Stimulated activated memory B cell treated with anti-CD40 and anti-IgM and Interleukin-4, amounts not matched to agents 10 μg/mL and 1 μg/mL and 100 μg/mL, for 72 hours (primary cell): ENCODE measurements at places on chromosomes 5 and 9.

- ATAC-seq = no peak
Measured at GRCh38 chr5:73417303-73418034, 31.1 kb downstream of the FOXD1 start.

DNA sequence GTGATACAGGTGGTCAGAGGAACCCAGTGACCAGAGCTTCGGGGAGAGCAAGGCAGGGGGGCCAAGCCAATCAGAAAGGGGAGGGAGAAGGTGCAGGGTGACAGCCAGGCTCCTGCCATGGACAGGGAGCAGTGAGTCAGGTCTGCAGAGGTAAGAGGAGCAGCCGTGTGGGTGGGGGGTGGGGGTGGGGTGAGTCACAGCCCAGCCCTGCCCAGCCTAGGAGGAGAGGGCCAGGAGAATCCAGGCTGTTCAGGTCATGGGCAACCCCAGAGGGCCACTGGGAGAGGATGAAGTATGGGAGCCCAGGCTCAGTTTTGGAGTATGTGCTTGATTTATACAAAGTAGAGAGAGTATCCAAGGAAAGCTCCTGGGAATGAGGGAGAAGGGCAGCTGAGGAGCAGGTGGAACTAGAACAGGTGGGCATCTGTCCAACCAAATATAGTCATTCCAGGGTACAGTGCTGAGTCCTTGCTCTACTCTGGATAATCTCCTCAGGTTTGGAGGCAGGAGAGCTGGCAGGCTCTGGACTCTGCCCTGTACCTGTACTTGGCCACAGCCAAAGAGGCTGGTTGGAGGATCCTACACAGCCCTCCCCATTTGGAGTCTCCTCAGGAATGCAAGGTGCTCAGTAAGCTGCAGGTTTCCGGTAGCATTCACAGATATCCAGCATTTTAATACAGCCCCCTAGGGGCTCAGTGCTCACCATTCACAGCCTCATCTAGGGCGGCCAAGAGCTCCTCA, 1.6 kb downstream of the HBEGF start:
- ATAC-seq = no peak

GRCh38 chr9:107176436-107177151, 106.5 kb upstream of the RAD23B start:
- ATAC-seq = no peak

DNA sequence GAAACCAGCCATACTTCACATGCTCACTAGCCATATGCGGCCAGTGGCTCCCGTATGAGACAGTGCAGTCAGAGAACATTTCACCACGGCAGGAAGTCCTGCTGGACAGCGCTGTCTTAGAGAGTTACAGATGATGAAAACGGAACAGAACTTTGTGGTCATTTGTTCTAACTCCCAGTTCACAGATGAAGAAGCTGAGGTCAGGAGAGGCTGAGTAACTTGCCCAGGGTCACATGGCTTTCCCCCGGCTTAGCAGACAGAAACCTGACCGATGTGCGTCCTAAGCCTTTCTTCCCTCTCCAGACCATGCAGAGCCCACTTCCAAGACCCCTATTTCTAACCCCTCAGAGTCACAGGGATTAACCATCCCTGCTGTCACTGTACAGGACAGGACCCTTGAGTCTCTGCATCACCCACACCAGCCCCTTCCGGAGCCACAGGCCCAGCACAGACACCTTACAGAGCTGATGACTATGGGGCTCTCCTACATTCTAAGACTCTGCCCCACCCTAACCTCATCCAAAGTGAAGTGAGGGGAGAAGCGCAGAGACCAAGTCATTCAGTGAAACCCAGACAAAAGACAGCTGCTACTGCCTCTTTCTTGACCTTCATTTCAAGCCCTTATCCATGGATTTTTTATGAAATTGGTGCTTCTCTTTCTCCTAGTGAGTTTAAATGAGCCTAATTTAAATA, 86.9 kb downstream of the PTPN3 start:
- peak; percentile 74 for ATAC-seq

DNA sequence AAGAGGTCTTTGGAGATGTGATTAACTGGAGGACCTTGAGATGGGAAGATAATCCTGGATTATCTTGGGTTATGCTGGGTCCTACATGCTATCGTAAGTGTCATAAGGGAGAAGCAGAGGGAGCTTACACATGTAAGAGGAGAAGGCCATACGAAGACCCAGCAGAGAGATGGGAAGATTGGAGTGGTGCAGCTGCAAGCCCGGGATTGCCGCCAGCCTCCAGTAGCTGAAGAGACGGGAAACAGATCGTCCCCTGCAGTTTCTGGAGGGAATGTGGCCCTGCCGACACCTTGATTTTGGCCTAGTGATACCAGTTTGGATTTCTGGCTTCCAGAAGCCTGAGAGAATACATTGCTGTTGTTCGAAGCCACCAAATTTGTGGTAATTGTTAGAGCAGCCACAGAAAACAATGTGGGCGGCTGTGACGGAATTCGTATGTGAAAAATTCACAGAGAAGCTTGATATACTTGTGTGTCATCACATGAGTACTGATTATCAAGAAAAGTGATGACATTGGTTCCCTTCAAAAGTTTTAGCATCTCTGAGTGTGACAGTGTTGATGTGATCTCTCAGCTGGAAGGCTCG, 86.9 kb downstream of the CYFIP2 start:
- ATAC-seq = no peak

DNA sequence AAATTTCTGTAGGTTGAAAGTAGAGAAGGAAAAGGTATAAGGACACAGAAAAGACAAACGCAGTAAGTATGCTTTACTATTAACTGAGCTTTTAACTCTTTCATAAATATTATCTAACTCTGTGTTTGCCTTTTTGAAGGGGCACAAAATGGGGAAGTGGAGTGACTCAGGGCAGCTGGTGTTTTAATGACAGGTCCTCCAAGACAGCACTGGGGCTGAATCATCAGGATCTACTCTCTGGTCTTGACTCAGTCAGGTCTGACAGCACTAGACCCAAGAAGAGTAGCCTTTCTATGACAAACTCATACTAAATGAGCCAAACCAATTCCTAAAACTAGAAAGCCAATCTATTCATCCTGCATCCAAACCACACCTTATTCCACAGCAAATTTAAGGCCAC, 102.2 kb downstream of the APTX start:
- ATAC-seq = no peak

DNA sequence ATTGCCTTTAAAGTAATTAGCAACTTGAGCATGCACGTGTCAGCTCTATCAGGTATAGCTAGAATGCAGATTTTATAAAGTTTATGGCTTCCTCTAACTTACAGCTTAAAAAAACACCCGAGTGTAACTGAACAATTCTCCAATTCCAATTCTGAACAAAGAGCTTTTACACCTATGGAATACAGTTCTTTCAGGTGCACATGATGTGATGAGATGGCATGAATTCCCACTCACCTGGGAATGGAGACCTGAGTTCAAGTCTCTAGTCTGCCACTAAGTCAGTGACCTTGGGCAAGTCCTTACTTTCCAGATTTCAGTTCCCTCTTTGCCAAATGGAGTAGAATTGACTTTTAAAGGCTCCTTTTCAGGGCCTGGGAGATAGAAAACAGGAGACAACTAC, 1.8 kb downstream of the ZFAND5 start:
- no peak for ATAC-seq

- ATAC-seq = no peak
Measured at GRCh38 chr9:85987236-85987635, 46.3 kb downstream of the NAA35 start.

DNA sequence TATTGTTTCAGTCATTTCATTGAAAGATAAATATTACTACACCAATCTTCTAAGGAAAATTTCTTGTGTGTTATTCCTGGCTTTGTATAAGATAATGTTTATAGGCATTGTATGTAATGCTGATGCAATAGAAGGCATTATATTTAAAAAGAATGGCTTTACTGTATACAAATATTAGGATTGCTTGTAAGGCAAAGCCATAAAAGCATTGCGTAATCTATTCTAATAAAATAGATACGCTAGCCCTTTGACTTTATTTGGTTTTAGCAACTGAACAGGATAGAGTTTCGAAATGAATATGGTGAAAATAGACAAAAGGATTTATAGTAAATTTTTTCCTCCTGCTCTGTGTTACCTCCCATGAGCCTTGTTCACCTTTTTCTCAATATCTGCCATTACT, 5.5 kb upstream of the LYSMD3 start:
- ATAC-seq = no peak

GRCh38 chr9:112892981-112893380, 2.3 kb upstream of the SLC46A2 start:
- no peak for ATAC-seq

DNA sequence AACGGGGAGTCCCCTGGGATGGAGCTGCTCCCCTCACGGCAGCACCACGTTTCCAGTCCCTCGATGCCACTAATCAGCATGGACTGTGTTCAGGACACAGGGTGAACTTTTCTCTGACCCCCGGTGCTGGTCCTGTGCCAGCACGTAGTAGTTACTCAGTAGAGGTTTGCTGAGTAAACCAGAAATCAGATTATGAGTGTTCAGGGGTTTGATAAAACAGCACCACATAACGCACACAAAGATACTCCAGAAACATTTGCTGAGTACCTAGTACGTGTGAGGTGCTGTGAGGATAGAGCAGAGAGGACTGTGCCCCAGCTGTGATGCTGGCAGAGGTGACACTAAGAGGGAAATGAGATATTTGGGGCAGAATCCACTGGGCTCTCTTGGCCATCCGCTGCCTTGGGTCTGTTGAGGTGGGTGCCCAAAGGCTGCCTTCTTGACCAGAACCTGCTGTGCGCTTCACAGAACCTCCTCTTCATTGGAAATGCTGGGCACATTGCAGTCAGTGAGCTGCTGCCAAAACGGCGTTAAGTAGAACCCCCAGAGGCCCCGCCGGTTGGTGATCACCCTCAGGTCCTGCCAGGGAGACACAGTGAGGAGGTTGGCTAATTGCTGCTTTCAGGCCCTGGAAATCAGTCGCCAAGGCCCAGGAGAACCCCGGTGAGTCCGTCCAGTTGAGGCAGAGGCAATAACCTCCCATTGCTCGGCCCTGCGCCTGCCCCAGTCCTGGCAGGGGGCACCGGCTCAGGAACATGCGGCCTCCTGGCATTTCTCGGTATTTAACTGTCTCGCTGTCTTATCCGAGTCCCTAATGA, 49.4 kb downstream of the NEURL1B start:
- ATAC-seq = peak; percentile 35

DNA sequence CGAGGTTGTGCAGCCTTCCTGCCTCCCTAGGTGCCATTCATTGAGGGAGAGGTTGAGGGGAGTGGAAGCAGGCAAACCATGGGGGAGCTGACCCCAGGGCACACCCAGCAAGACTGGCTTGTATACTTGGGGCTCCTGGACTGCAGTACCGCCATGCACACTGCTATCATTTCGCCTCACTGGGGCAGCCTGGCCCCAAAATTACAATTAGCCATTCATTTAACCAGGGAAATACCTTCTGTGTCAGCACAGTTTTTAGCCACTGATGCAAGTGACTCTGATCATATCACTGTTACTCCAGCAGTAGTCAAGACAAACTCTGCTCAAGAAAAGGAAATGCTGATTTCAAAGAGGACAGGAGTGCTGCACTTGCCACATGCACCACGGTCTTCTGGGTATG, 109.7 kb downstream of the TRIO start:
- ATAC-seq = no peak

GRCh38 chr9:72294936-72295335, 70.1 kb downstream of the ZFAND5 start:
- no peak for ATAC-seq

DNA sequence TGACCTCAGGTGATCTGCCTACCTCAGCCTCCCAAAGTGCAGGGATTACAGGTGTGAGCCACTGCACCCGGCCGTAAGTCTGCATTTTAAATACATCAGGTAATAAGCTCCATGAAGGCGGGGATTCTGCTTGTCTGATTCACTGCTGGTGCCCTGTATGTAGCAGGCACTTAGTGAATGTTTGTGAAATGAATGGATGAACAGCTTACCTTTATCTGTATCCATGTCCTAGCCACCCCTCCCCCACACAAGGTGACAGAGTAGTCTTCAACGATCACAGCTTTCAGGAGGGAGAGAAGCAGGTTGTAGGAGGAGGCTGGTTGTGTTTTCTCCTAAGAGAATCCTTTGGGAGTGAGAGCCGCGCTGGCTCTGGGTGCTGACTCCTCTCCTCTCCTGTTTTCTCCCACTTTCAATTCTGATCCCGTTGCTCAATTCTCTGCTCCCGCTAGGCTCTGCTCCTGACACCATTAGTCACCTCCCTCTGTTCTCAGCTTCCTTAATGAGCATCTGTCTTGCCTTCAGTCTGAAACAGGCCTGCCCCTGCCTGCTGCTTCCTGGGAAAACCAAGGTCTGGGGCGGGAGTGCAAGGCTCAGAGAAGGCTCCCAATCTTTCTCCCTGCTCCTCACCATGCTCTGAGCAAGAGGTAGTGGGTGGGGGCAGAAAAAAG, 88.8 kb upstream of the CTNNA1 start:
- no peak for ATAC-seq

DNA sequence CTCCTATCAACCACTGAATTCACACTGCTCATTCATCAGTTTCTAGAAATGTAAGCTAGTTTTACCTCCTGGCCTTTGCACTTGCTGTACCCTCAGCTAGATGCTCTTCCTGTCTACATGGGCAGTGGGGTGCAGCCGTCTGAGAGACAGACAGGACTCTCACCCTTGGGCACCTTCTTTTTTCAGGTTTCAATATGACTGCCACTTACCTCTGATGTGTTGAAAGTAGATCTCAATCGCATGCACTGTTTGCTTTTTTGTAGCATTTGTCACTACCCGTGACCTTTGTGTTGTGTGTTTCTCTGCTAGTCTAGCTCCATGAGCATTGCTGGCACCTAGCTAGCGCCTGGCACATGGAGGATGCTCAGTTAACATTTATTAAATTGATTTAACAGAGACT, 403.1 kb upstream of the TRPC7 start:
- ATAC-seq = no peak

GRCh38 chr5:52989025-52989780, at the start of gene ITGA2:
TSS of gene ITGA2 (plus strand) at chr5:52989352. CDS start at chr5:52989469, 117 bp downstream.
- ATAC-seq = peak; percentile 54

DNA sequence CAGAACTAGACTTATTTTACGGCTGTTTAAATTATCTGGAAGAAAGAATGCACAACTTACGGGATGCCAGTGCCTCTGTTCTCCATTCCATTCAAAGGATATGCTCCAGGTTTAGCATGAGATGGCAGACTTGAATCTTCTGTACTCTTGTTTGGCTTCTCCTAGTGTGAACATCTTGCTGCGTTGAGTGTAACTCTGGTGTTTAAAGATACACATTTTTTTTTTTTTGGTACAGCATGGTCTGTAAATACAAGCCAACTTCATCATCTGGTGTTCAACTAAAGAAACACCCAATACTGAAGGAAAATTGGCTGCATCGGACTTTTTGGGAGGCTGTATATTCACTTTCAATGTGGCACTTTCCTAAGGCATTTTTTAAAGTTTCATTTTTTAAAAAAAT, 7.4 kb upstream of the MIER3 start:
- ATAC-seq = no peak

DNA sequence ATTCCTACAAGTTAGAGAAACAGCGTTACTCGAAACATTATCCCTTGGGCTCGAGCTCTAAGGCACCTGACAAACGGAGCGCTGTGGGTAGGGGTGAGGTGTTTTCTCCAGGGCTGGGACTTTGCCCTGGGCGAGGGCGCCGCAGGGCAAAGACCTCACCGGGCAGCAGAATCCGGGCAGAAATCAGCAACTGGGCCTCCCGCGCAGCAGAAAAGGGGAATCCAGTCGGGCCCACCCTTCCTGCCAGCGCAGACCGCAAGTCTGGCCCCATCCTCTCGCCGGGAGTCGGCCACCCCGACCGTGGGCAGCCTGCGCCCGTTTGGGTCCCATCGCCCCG, 430 bp upstream of the MSH3 start:
- no peak for ATAC-seq

GRCh38 chr5:71892641-71893365, 173.7 kb downstream of the CARTPT start:
- ATAC-seq = no peak
